ENCODE measurements at places on chromosomes 5 and 9.

GRCh38 chr5:148391422-148391821 is 7.7 kb downstream of the FBXO38 start:
- no peak for DNase-seq

DNA sequence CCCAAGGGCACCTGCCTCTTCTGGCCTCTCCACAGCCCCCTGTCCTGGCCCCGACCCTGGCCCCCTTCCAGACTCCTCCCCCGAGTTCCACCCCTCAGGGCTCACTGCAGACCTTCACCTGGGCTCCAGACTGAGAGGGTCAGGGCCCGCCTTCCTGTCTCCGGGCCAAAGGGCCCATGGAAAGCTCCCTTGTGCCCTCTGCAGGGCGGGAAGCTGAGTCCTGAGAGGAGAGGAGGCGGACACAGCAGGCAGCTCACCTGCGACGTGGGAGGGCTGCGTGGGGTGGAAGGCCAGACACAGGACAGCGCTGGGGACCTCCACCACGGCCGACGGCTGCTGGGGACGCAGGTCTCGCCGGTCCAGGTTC is 20.6 kb downstream of the DYNC2I2 start:
- no peak for DNase-seq

DNA sequence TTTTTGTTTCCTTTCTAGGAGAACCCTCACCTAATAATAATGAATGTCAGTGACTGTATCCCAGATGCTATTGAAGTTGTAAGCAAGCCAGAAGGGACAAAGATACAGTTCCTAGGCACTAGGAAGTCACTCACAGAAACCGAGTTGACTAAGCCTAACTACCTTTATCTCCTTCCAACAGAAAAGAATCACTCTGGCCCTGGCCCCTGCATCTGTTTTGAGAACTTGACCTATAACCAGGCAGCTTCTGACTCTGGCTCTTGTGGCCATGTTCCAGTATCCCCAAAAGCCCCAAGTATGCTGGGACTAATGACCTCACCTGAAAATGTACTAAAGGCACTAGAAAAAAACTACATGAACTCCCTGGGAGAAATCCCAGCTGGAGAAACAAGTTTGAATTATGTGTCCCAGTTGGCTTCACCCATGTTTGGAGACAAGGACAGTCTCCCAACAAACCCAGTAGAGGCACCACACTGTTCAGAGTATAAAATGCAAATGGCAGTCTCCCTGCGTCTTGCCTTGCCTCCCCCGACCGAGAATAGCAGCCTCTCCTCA is 87.1 kb downstream of the OSMR start:
- no peak for DNase-seq

DNA sequence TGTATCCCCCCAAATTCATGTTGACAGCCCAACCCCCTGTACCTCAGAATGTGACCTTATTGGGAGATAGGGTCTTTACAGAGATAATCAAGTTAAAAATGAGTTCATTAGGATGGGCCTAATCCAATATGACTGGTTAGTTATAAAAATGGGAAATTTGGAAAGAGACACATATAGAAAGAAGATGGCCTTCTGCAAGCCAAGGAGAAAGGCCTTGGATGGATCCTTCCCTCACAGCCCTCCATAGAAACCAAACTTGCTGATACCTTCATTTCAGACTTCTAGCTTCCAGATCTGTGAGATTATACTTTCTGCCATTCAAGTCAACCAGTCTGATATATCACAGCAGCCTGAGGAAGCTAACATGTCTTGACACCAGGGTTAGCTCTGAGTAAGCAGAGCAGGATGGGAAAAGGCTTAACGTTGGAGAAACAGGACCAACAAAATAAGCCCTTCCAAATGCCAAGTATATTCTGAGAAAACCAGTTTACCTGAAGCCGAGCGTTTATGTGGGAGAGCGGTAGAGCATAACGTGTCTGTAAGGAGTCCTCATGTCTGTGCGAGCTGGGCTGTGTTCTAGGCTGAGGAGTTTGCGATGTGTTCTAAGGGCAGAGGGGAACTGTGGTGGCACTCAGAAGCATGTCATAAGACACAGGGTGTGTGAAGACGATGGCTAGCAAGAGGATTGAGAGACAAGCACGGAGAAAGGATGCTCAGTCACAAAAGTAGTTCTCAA is 206.1 kb downstream of the PIK3R1 start:
- DNase-seq: no peak

GRCh38 chr9:123378956-123379660 is 23.1 kb downstream of the CRB2 start:
- no peak for DNase-seq

DNA sequence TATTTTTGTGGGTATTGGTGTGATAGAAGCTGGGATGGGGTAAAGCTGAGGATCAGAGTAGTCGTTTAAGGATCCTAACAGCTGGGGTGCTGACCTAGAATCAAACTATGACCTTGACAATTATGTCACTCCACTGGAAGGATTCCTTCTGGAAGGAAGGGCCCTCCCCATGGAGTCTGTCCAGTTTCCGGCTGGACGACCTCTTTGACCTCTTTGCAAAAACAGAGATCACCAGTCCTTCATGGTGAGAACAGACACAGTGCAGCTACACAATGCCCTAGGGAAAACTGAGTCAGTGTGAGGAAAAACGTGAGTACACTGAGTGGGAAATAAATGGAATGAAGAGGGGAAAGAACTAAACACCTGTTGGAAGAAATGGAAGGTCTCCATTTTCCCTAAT is 445.6 kb downstream of the MAT2B start:
- no peak for DNase-seq

DNA sequence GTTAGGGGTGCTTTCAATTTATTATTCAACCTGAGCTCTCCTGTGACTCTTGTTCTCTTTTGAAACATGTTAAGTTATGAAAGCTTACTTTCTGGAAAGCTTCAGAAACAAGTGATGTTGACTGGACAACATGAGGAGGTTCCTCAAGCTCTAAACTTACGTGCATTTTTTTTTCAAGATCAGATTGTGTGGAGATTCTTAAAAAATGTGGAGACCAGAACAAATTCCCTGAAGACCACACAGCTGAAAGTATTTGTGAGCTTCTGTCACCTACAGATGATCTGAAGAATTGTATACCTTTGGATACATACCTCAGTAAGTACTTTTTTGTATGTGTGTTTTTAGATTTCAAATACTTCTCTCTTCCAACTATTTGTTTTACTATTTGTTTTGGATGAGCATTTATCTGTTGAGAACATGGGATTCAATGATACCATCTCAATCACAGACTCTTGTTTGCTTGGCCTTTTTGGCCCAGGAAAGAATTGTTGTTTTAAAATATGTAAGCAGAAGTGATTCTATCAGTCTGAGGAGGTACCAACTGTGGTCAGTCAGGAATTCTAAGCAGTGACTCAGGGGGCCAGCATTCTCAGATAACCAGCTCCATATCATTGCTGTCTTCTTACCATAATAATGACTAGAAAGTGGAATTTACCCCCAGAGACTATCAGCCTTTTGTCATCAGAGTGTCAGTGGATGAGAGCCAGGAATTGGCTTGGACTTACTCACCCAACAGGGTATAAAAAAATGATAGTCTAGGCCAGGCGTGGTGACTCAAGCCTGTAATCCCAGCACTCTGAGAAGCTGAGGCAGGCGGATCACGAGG is 34.4 kb upstream of the GLIPR2 start:
- DNase-seq: no peak

- no peak for DNase-seq
These were observed 2.9 kb upstream of the GPRIN1 start for GRCh38 chr5:176612855-176613254.

- DNase-seq: no peak
These were observed 108.0 kb upstream of the NR5A1 start for GRCh38 chr9:124615100-124615742.

GRCh38 chr5:52774005-52774410 is 13.7 kb upstream of the ITGA1 start:
- no peak for DNase-seq

- DNase-seq: no peak
These were observed 40.0 kb downstream of the AMBP start for GRCh38 chr9:114037961-114038723.

DNA sequence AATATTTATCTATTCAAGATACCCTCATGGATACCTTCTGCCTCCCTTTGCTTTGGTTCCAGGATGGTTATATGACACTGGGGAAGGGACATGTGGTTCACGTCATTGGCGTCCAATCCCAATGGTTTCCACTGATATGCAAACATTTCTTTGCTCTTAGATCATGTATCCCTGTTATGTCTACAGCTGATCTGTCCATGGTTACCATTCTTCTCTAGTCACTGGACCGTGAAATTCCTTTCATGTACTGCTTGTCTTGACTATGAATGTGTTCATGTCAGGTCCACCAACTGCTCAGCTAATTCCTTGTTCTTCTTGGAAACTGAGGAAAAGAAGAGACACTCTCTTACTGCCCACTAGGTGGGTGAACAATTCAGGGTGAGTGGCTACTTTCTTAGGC is 391.1 kb upstream of the ZNF608 start:
- DNase-seq: no peak

GRCh38 chr5:9691261-9691660 is 61.1 kb upstream of the TAS2R1 start:
- DNase-seq: no peak

DNA sequence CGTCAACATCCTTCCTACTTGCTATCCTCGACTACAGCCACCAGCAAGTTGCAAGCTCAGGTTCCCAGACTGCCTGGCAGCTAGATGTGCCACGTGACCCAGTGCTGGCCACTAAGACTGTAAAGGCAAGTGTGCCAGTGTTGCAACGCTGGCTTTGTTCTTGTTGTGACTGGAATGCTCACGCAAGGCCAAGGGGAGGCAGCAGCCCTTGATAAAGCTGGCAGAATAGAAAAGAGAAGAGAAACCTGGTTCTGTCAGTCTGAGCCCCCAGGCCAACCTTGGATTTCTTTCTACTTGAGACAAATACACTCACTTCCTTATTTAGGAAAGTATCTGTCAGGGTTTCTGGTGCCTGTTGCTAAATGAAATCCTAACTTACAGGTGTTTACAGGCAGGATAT is 113.0 kb downstream of the KLHL3 start:
- DNase-seq: no peak

GRCh38 chr5:156685481-156685880 is 164.6 kb upstream of the PPP1R2B start:
- no peak for DNase-seq

DNA sequence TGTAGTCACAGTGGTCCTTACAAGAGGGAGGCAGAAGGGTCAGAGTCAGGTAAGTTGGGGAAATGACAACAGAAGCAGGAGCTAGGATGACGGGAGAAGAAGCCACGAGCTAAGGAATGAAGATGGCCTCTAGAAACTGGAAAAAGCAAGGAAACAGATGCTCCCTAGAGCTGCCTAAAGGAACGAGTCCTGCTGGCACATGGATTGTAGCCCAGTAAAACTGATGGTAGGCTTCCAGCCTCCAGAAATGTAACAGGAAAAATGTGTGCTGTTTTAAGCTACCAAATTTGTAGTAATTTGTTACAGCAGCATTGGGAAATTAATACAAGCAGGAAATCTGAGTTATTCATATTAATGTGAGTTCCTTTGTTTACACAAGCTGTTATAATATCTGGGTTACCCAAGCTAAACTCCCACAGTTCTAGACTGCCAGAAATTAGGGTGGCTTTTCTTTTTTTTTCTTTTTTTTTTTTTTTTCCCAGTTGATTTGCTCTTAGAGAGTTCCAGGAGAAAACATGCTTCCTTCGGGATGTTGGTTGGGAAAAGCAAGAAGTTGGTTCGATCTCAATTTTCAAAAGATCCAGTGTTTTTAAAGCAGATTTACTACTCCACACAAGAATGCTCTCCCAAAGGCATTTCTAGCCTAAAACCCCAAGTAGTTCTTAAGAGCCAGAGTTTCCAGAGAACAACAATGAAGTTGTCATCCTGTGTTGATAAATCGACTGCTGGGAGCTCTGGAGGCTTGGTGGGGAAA is 400.0 kb upstream of the SLC24A2 start:
- DNase-seq: no peak

GRCh38 chr9:4102078-4102477 is 197.8 kb downstream of the GLIS3 start:
- DNase-seq: no peak

DNA sequence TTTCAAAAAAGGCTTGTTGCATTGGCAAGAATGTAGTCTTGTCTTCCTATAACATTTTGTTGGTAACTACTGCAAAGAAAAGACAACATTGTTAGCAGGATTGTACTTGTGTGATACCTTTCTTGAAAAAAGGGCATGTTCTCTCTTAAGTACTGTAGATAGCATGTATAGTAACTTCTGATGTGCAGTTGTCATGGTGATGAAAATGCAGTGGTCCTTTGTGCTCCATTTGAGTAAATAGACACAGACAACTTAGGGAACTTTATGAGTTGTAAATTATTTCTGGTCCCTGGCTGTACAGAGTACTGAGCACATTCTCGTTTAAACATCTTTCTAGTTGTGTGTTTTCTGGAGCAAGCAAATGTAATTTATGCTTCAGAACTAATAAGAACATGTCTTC is 103.3 kb downstream of the CD180 start:
- DNase-seq: no peak

GRCh38 chr9:28410411-28410810 is 837.1 kb upstream of the C9orf72 start:
- no peak for DNase-seq

DNA sequence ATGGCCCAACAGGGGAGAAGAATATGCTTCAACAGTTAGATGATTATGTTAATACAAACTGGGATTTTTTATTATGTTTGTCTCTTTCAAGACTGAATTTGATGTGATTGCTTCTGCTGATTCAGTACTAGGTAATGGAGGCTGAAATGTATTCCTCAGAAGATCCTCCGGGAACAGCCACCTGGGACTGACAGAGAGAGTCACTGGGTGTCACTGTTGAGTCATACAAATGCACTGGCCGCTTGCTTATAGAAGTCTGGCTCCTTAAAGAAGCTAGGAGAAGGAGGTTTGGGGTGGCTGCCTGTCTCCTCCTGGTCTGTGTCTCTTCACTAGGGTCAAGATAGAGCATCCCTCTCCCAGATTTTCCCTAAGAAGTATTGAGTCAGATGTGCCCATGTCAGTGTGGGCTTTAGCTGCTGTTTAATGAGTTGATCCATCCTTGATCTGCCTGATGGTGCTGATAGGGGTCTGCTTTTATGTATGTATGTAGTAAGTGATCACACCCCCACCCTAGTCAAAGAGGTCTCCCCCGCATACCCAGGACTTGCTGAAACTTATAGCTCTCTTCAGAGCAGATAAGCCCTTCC is 773.4 kb downstream of the BRINP1 start:
- DNase-seq: no peak

- no peak for DNase-seq
These were observed 111.2 kb downstream of the EDIL3 start for GRCh38 chr5:84273517-84273883.

DNA sequence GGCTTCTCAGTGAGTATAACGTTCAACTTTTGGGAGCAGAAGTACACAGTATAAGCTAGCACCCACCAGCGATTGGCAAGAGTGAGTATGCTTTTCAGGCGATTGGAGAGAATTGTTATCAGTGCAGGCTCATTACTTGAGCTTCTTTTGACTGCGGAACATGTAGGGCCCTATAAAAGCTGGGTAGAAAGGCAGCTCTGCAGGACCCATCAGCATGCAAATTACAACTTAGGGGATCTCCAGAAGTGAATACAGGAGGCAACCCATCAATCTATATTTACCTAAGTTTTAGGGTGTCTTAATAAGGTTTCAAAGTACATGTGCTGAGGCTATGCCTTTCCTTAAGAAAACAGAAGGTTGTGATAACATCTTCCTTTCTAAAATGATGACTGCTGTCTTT is 225.0 kb downstream of the MLLT3 start:
- DNase-seq: no peak

GRCh38 chr5:151115272-151115905 is 34.6 kb upstream of the TNIP1 start:
- DNase-seq: peak; percentile 50

GRCh38 chr5:144369006-144369405 is 198.3 kb downstream of the KCTD16 start:
- no peak for DNase-seq

GRCh38 chr9:127180457-127181314 is 58.3 kb upstream of the ANGPTL2 start:
- DNase-seq: no peak

Measured in activated CD4-positive, CD25-positive, alpha-beta regulatory T cell treated with anti-CD3 and anti-CD28 coated beads, Interleukin-2, amount 50 U/mL, for 16 hours (primary cell).